ENCODE measurements at places on chromosomes 2 and 18.

DNA sequence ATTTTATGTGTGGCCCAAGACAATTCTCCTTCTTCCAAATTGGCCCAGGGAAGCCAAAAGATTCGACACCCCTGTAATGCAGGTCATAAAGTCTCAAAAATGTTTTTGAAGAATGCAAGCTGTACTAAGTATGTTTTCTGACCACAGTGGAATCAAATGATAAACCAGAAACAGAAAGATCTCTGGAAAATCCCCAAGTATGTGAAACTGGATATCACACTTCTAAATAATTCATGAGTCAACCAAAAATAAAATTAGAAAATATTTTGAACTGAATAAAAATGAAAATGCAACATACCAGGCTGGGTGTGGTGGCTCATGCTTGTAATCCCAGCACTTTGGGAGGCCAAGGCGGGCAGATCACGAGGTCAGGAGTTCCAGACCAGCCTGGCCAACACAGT, 34.1 kb upstream of the UBE2F start:
- DNase-seq: no peak

- no peak for DNase-seq
Measured at GRCh38 chr2:503288-503999, 173.8 kb downstream of the TMEM18 start.

GRCh38 chr2:191862156-191862775, 15.4 kb upstream of the CAVIN2 start:
- no peak for DNase-seq

- no peak for DNase-seq
Measured at GRCh38 chr2:223003191-223003590, 48.8 kb upstream of the KCNE4 start.

GRCh38 chr2:43894743-43895142, 56.0 kb downstream of the ABCG8 start:
- DNase-seq: peak; percentile 80

GRCh38 chr2:152573168-152573567, 144.1 kb downstream of the PRPF40A start:
- DNase-seq: peak; percentile 84

- no peak for DNase-seq
Measured at GRCh38 chr2:154457286-154457685, 241.2 kb upstream of the KCNJ3 start.

DNA sequence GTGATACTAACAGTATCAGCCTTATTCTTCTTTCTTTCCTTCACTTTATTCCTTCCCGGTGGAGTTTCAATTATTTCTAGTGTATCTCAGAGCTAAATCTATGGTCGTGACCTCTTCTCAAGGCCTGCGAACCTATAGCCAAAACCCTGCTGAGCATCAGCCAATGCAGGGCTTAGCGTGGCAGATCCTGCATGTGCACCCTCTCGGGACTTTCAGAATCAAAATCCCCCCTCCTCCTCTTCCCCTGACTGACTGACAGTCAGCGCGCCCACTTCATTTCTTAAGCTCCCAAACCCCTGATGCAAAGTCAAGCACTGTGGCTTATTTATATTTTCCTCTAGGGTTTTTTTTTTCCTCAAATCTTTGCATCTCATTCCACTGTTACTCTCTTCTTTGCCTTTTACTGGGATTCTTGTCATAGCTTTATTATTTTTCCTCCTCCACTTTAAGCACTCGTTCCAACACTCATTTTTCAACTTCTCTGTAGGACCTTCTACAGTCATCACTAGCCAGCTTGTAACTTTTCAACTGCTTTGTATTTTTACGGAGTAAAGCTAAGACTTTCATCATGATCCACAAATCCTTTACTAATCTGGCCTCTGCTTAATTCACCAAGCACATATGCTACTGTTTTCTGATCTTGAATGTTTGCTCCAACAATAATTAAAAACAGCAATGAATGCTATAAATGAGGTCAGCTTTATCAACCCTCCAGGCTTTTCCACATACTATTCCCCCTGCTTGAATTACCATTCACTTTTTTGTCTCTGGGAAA, 896.5 kb upstream of the PIK3C3 start:
- DNase-seq: no peak

GRCh38 chr2:128901572-128902391, 583.1 kb upstream of the HS6ST1 start:
- DNase-seq: peak; percentile 4

GRCh38 chr2:24930768-24931167, 10.7 kb upstream of the ADCY3 start:
- DNase-seq: peak; percentile 54
